ENCODE measurements at places on chromosomes 6 and 20.

DNA sequence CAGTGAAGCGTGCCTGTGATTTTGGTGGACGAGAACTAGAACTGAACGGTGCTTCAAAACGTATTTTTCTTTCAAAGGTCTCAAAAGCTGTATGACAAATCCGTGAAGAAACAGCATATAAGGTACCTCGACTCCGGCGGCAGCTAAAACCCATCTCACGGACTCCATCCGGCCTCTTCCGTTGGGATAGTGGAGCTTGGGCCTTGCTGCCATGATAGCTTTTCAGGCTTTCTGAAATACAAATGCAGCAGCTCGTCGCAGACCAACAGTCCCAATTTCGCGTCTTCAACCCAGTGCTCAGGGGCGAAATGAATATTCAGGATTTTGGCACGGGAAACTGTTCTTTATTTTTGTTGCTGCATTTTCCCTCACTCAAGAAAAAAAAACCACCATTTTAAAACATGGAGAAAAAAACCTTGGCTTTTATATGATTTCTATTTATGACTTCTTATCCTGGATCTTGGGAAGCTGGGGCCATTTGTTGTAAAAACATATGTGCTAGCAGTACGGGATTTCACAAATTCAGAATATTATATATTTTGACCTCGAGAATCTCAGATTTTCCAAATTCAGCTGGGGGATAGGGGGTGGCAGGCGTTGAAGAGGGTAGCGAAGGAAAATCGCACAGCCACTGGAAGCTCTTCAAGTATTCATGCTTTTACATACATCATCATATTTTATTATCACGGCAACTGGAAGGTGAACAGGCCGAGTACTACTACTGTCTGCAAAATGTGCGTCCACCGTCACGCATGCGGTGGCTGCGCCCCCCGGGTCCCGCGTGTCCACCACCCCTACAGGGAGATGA, 849 bp downstream of the GSTA4 start:
- DNase-seq: no peak

DNA sequence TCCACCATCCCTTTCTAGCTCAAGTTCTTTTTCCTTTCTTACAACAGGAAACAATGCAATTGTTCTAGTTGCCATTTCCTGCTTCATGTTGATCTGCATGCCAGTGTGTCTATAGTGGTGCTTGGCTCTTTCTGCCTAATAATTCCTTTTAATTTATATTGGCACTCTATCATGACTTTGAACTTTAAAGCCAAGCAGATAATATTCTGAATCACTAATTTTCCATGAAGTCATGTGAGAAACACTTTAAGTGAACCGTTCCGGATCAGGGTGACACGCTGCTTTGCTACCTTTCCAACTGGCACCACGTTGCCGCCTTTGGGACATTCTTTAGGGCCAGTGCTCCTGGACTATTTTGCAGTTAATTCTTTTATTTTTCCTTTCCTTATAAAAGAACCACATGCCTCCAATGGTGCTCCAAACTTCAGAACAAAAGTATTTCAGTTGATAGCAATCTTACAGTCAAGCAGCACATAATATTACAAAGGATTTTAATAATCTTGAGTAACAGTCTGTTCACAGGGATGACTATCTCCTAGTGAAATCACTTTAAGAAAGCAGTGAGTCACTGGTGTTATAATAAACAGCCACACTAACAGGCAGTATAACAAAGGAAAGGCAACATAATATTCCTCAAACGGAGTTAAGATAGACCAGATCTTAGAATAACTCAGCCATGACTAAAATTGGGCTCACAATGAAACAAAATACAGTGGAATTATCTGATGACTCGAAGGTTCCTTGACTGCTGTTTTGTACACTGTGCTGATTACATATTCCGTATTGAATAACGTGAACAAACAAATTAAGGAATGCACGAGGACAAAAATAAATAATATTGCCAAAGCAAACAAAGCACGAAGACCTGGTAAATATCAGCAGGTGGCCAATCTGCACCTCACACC, 19.0 kb upstream of the BLOC1S5 start:
- peak; percentile 42 for DNase-seq

DNA sequence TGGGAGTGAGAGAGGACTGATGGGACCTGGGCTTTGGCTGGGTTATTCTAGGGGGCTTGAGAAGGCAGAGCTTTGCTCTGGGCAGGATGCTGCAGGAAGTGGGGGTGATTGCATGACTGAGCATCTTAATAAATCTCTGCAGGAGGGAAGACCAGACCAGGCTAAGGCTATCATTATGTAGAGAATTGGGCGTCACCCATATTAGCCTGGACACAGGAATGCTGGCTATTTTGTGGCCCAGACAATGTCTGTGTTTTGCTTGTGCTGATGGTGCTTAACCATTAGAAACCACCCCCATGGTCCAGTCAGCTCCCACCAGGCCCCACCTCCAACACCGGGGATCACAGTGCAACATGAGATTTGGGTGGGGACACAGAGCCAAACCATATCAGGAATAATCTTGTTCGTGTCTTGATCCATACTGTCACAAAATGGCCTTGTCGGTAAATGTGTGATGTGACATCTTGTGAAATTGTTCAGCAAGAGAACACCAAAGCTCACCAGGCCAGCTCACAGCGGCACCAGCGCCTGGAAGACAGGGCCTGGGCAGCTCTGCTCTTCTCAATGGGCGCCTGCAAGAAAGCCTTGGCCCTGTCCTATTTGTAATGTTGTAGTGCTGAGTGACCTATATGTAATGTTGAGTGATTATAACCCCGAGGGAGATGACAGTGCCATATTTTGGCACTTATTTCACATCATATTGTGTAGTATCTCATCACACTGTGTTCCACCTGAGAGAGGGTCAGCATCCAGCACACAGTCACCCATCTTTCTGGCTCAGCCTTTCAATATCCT, 211.8 kb downstream of the QKI start:
- no peak for DNase-seq

GRCh38 chr6:46510651-46511050, 19.4 kb upstream of the RCAN2 start:
- no peak for DNase-seq

DNA sequence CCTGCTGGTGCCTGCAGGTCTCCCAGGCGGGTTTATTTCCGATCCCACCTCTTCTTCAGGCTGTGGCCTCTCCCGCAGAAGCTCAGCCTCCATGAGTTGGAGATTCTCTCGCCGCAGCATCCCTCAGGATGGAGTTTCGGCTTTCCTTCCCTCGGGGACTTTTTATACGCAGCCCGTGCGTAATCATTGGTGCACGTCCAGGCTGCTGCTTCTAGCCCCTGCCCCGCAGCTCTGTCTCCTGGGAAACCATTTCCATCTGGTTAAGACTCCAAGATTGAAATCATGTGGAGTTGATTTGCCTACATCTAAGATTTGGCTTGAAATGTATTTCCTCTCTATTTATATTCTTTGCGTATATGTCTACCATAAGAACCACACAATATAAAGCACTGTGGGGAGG, 46.7 kb upstream of the CARMIL1 start:
- DNase-seq: no peak

GRCh38 chr6:1313384-1313766, 1.5 kb downstream of the FOXQ1 start:
- no peak for DNase-seq

DNA sequence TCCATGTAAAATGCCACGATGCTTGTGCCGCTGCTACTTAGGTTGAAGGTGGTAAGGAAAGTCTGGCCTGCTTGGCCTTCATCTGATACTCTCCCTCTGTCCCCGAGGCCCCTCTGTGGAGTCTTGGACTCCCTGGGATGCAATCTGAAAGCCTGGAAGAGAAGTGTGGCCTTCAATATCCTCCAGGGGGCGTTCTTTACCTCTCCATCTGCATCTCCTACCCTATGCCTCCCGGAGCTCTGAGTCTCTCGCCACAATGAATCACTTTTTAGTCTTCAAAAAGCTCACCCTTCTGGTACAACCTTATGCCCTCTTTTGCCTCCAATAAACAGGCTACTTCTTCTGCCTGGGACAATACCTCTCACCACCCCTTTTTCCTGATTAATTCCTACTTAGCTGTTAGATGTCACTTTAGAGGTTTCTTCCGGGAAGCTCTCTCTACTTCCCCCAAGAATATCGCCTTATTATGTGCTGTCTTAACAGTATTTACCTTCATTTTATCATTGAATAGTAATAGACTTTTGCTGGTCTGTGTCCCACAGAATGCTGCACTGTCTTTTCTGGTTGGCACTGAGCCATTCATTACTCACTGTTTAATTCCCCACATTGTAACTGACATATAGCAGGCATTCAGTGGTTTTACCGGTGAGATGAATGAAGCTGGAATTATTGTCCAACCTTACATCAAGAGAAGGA, 13.9 kb upstream of the ATG5 start:
- peak; percentile 89 for DNase-seq
